ENCODE measurements at places on chromosomes 3 and 15.

DNA sequence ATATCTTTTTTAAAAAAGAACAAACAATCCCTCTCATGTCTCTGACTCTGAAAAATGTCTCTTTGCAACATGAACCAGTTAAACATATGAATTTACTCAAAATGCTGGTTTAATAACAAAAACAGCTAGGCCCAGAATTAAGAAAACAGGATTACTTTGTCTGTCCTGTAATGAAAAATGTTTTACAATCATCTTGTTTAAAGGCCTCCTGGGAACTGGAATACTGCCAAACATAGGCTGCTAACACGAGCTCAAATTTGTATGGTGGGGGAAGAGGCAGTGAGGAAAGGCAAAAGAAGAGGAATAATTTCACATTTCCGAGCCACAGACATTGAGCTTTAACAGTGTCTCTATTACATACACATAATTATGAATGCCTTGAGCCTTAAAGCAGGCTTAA lies 61.7 kb upstream of the PPIB start:
- peak; percentile 24 for DNase-seq

GRCh38 chr3:191783024-191783423 lies 322.1 kb downstream of the PYDC2 start:
- DNase-seq = no peak

DNA sequence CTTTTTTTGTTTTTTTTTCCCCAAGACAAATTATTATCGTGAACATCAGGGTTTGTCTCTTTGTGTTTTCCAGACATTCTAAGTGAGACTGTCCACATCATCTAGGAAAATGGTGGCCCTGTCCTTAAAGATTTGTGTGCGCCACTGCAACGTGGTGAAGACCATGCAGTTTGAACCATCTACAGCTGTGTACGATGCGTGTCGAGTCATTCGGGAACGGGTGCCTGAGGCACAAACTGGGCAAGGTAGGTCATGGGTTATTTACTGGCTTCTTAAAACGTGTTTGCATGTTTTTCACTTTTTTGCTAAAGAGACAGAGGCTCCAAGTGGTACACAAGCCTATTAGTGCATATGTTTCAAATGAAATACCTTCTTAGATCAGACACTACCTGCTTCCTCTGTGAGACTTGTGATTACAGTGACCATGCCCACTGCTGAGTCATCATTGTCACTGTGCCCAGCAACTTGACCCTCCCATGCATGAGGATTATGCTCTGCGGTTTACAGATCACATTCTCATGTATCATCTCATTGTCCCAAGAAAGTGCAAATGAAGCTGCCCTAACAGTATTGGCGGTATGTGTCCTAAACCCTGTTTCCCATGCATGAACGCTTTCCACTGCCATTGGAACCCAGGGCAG lies 395.2 kb upstream of the TPM1 start:
- DNase-seq = no peak

GRCh38 chr15:33046329-33046728 lies 148.2 kb downstream of the FMN1 start:
- DNase-seq = no peak

DNA sequence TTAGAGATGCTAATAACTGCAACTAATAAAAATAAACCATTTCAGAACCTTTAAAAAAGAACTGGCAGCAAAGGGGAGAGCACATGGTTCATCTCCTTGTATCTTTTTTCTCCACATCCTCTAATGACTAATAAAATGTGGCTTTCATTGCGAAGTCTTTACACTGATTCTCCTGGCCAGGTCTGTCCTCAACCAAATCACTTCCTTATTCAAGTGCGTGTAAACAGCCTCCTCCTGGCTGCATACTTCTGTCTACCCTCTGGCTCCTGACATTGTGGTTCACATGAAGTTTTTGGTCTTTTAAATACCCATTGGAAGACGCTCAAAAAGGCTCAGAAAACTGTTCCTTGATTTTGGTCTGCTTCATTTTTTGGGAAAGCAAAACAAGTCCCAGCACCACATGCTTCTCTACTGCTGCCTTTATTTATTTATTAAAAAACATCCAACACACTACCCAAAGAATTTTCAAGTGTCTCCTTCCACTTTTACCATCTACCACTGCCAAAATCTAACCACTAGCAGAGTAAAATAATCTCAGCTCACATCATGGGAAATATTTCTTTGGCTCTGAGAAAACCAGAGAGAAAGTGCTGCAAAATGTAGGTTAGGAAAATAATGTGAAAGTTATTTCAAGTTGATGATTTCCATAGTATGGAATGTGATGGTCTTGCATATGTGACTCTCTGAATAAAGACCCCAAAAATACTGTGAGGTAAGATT lies 85.1 kb downstream of the EFL1 start:
- no peak for DNase-seq

DNA sequence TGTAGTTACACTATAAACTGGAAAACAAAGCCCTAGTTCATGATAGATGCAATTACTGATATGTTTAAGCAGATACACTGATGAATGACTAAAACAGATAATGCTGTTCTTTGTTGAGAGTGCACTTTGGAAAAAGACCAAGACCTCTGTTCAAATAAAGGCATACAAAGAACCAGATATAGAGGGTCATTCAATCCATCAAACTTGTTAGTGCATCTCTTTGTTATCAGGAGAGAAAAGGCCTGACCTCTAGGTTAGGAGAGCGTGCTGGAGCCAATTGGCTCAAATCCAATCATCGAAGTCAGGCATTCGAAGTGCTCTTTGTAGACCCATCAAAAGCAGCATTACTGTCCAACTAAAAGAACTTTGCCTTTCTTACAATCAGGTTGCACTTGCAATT lies 124.2 kb downstream of the TFG start:
- no peak for DNase-seq

DNA sequence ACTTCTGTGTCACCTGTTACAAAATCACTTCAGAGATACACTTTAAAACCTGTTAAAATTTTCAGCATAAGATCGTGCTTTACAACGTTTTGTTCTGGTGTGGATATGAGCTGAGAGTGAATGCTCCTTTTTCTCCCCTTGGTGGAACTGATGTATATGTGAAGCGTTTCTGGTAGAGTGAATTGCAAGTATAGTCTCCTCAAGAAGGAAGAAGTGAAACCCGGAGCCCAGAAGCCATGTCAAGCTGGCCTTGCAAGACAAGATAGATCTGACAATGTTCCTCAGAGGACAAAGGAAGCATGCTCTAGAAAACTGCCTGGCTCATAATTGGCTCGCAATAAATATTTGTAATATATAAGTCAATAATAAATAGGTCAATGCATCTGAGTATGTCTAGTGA lies 23.6 kb downstream of the SERPINI2 start:
- no peak for DNase-seq

DNA sequence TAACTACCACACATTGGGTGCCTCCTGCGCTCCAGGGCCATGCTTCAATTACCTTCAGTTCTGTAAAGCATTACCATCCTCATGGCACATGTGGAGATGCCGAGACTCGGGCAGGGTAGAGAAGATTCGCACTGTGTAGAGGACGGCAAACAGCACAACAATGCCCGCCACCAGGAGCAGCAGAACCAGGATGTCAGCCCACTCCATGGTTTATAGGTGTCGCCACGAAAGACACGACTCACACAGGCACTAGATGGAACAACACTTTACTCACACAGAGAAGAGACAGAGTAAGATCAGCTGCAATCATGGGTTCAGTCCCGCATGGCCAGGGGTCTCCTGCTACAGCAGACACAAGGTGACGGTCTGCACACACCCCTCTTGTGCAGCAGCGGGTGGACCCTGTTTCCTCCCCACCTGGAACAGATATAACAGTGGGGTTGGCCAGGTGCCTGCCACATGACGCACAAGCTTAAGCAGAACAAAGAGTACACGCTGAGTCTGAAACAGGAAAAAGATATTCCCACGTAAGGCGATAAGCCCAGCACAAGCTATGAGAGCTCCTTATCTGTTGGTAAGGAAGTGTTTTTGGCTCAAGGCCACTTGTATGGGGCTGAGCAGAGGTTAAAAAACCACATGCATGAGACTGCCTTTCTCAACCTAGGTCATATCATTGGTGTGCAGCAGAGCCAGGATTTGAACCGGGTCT lies 2.5 kb upstream of the TBC1D21 start:
- DNase-seq = no peak

DNA sequence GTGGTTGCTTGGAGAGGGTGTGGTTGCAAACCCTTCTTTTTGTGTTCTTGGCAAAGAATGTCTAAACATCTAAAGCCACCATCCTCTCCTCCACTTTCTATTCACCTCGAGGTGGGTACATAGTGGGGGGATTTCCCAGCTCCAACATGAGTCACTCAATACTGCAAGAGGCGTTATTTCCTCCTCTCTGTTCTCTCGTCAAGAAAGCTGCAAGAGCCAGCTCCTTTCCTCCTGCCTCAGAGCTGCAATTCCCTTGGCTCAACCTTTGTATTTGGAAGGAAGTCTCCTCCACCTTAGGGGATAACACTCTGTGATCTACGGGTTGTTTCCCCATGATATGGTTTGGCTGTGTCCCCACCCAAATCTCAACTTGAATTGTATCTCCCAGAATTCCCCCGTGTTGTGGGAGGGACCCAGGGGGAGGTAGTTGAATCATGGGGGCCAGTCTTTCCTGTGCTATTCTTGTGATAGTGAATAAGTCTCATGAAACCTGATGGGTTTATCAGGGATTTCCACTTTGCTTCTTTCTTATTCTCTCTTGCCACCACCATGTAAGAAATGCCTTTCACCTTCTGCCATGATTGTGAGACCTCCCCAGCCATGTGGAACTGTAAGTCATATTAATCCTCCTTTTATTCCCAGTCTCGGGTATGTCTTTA lies 138.4 kb downstream of the PLCL2 start:
- DNase-seq = no peak

- DNase-seq = no peak
Measured at GRCh38 chr3:185290266-185290665, 36.4 kb upstream of the EHHADH start.
